ENCODE measurements at places on chromosomes 1 and 21. TPM values are rescaled to one million over a fixed set of nuclear protein-coding genes. Genes with fewer than 3 reads are reported as not detected.

Gene VWA5B1
- not detected for total RNA-seq

Gene MAP10
- total RNA-seq, result 1.5 TPM

Gene RIMKLA
- total RNA-seq, result under 0.01 TPM

Gene KCNN3
- total RNA-seq, result 1.8 TPM

GRCh38 chr1:42442662-42443061, 13.2 kb downstream of the ZMYND12 start:
- DNase-seq, result no peak

Gene IPO9
- 32.6 TPM for total RNA-seq

- DNase-seq, result no peak
Measured at GRCh38 chr1:185250063-185250462, 67.0 kb downstream of the IVNS1ABP start.

GRCh38 chr21:19807201-19807600, 1191.0 kb upstream of the NCAM2 start:
- DNase-seq, result no peak

- no peak for DNase-seq
Measured at GRCh38 chr1:216640100-216640499, 83.1 kb downstream of the ESRRG start.

DNA sequence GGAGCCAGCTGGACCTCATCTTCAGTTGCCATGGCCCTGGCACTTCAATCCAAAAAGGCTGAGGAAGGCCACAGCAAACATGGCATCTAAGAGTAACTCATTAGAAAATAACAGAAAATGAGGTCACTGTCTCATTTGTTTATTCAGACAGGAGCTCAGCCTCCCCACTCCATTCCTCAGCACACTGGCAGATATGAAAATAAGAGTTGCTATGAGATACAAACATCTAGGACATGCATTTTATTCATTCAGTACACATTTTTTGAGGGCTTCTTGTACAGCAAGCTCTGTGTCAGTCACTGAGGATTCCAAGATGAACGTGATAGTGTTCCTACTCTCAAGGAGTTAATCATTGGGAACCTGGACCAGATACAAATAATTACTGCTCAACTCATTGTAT, 32.7 kb upstream of the TMEM125 start:
- no peak for DNase-seq

Gene FAM151A
- not detected for total RNA-seq

GRCh38 chr1:246476771-246477170, 30.3 kb downstream of the SMYD3 start:
- DNase-seq, result no peak

DNA sequence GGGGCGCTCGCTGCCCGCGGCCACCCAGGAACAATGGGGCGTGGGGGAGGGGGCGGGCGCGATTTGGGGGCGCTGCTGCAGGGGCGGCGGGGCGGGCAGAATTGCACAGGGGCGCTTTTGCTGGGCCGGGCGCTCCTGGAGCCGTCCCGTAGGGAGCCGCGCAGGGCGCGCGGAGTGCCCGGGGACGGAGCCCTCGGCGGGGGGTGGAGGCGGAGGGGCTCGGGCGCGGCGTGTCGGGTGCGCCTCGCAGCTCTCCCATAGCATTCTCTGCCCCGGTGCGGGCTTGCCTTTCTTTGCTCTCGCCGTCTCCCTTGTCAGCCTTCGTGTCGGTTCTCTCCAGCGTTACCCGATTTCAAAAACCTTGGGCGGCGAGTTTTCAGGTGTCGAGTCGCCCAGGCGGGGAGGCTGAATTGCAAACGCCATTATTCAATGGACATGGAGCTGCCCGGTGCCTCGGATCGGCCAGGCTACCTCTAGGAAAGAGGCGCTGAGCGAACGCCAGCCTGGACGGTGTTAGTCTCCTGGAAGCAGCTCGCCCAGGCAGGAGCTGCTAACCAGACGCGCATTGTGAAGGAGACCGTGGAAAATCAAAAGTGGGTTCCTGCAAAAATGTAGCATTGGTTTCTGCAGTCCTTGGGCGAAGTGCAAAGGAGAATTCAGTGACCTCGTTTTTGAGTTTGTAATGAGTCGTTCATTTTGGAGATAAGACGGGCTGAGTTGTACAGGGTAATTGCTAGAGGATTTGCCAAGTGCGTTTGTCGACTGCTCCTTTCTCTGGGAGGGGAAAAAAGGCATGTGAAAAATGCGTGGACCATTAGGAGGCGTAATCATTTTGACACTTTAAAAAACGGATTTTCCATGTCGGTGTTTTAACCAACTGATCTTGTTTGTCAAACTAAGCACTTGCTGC, 626 bp downstream of the CXADR start:
- no peak for DNase-seq

DNA sequence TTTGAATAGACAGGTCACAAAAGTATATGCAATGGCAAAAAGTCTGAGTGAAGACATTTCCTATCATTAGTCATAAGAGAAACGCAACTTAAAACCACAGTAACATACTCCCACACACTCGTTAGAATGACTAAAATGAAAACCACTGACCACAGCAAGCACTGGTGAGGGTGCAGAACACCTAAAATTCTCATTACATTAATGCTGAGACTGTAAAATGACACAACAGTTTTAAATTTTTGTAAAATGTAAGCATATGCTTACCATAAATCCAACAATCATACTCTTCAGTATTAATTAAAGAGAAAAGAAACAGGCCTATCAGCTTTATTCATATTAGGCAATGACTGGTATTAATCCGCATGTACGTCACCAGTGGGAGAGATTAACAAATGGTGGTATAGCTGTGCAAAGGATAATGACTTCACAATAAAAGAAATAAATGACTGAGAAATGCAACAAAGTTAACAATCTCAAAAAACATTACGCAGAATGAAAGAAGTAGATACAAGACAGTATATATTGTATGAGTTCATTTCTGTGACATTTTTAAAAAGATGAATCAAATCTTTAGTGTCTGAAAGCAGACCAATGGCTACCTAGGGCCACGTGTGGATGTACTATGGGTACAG, 253.5 kb downstream of the AKT3 start:
- DNase-seq, result no peak

DNA sequence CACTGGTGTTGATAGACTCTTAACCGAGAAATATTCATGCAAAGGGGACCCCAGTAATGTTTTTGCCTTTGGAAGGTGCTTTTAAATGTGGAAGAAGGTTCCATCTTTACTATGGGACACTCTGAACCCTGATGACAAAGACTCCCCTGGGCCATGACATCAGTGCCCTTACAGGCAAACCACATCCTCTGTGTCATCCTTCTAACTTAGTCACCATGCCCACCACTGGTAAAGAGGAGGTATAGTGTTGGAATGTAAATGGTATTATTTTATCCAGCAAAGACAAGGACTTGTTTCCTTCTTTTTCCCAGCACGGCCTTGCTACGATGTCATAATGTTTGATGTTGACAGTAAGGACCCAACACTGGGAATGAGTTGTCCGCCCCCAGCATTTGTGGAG, 12.6 kb downstream of the METTL13 start:
- no peak for DNase-seq

DNA sequence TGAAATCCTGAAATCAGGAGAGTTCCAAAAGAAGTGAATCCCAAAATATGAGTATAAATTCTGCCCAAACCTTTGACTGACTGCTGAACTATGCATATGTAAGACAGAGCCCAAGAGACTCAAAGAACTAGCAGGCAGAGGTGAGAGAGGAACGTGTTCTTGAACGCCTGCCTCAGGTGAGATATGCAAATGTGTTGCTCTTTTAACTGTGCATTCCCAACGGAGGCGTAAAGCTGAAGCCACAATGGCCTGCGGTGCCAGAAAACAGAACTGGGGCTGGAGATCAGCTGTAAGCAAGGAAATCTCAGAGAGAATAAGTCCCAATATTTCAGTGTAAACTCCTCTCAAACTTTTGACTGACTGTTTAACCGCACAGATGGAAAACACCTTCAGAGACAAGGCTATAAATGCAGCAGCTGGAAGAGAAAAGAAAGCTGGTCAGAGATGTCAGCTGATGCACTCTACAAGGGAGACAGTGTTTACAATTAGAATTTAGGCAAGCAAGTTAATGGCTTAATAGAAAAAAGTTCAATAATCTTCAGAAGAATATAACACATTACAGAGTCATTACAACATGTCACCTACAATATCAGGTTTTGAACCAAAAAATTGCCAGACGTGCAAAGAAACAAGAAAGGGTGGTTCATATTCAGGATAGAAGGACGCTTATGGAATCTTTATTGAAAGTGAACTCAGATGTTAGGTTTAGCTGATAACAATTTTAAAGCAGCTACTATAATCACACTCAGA, 43.0 kb upstream of the TRIM67 start:
- no peak for DNase-seq

- no peak for DNase-seq
Measured at GRCh38 chr1:199843861-199844260, 183.6 kb upstream of the NR5A2 start.

DNA sequence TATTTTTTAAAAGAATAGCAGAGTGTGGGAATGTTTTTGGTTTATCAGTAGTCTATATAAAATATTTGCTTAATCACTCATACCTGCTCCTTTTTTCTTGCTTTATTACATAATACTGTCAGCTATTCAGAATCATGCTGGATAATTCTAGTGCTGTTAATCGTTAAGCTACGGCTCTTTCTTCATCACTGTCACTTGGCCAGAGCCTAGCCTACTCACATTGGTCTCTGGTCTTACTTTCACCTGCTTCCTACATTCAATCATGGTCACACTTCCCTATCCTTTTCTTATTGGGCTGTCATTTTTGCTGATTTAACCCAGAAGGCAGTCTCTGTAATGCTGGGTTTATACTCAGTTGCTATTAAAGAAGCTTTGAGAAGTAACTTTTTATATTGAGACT, 2.5 kb downstream of the KLHL20 start:
- no peak for DNase-seq

DNA sequence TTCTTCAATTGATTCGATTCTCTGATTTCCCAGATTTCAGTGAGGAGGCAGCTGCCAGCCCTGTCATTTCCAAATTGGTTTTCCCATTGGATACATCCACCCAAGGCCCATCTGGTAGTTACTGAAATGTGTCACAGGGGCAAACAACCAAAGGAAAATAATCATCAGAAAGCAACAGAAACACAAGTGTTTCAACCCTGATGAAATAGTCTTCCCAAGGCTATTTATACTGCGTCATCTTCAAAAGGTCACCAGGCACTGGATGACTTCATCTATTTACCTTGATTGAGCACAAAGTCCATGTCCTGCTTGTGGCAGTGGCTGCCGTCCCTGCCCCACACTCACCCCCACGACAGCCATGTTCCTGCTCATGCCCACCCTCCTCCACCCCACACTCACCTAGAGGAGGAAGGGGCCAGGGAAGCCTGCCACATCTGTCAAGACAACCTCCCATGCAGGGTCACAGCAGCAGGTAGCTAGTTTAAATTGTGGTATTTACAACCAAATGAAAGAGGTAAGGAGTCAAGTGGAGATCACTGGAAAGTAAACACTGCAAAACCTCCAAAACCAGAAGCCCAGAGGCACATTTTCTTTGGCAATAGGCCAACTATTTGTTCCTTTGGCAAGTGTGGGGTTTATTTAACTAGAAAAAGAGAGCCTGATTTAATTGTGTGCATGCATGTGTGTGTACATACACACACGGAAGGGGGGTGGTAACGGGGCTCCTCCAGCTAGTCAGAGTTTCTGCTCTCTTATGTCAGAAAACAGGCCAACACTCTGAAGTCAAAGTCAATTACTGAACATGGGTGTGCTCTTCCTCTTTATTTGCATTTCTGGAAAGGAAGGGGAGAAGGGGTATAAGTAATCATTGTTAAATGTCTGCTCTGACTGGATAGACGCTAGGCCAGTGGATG, 49.5 kb upstream of the RAB4A start:
- no peak for DNase-seq

Gene BLACAT1
- total RNA-seq, result not detected

Gene PDC
- not detected for total RNA-seq

GRCh38 chr1:218351391-218352074, 6.4 kb downstream of the TGFB2 start:
- no peak for DNase-seq

GRCh38 chr1:61741711-61742619, at the start of gene PATJ:
Gene PATJ (plus strand): TSS chr1:61742480. CDS start chr1:61762893, 20,413 bp downstream.
- DNase-seq, result no peak

- DNase-seq, result no peak
Measured at GRCh38 chr1:45586769-45587168, 2.9 kb downstream of the NASP start.

Gene RHCE
- total RNA-seq, result not detected

GRCh38 chr1:35434703-35435102, 122.5 kb downstream of the KIAA0319L start:
- no peak for DNase-seq

- no peak for DNase-seq
Measured at GRCh38 chr21:41868062-41868710, 11.0 kb downstream of the PRDM15 start.

GRCh38 chr1:90955769-90956168, 66.1 kb downstream of the ZNF644 start:
- DNase-seq, result no peak

GRCh38 chr1:76066394-76066793, 8.2 kb upstream of the ST6GALNAC3 start:
- DNase-seq, result no peak

- DNase-seq, result no peak
Measured at GRCh38 chr1:29474274-29475244, 238.2 kb downstream of the PTPRU start.

Gene TCEANC2
- total RNA-seq, result 2.0 TPM

GRCh38 chr1:39499668-39500067, 8.2 kb downstream of the BMP8A start:
- no peak for DNase-seq

DNA sequence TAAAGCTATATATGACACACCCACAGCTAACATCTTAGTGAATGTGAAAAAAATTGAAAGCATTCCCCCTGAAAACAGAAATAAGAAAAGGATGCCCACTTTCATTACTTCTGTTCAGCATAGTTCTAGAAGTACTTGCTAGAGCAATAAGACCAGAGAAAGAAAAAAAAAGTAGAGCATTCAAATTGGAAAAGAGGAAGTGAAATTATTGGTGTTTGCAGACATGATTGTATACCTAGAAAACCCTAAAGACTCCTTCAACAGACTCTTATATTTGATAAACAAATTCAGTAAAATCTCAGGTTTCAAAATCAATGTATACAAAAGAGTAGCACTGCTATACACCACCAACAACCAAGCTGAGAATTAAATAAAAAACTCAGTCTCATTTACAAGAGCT, 1461.0 kb downstream of the AMY1C start:
- DNase-seq, result no peak

Gene POU3F1
- not detected for total RNA-seq

DNA sequence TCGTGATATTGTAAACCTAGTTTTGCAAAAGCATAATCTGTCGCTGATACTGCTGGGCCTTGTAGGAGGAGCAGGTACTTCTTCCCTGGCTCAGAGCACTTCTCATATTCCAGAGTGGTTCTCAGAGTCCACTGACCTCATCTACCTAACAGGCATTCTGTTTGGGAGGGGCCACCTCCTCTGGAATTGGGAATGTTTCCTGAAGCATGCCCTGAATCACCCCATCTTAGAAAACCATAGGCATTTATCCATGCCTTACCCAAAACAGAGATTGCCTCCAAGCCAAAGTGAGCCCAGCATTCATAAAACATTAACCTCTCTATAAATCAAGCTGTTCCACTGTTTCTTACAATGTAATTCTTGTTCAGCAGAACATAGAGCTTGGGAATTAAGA, 35.1 kb downstream of the SLC44A3 start:
- DNase-seq, result no peak
